ENCODE measurements at places on chromosomes 7 and 10.

DNA sequence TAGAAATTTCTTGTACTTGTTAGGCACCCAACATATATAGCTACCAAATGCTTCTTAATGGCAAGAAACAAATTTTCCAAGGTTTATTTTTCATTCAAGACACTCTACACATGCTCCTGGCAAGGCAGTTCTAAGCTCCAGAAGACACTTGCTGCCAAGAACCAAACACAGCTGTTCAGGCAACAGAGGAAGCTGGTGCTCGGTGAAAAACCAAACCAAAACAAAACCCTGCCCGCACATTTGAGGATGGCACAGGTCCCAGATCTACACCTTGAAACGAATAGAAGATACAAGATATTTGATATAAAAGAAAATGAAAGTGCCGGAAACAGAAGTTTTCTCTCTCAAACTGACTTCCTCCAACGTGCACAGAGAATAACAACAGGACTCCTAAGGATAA lies 4.9 kb upstream of the DNTT start:
- DNase-seq = no peak

DNA sequence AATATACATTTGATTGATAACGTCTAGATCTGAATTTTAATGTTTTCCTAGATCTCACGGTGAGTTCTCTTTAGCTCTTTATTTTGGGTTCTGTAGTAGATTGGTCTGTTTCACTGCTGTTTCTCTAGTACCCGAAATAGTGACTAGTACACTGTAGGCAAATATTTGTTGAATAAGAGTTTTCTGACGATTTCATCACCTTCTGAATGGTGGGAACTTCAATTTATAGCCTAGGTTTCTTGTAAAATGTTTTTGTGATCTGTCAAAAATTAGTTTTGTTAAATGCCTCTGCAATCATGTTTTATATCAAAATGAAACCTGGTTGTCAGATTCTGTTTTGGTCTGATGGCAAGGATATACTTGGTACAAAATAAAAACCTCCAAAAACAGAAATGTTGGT lies 10.2 kb downstream of the PDCD4 start:
- DNase-seq = no peak

DNA sequence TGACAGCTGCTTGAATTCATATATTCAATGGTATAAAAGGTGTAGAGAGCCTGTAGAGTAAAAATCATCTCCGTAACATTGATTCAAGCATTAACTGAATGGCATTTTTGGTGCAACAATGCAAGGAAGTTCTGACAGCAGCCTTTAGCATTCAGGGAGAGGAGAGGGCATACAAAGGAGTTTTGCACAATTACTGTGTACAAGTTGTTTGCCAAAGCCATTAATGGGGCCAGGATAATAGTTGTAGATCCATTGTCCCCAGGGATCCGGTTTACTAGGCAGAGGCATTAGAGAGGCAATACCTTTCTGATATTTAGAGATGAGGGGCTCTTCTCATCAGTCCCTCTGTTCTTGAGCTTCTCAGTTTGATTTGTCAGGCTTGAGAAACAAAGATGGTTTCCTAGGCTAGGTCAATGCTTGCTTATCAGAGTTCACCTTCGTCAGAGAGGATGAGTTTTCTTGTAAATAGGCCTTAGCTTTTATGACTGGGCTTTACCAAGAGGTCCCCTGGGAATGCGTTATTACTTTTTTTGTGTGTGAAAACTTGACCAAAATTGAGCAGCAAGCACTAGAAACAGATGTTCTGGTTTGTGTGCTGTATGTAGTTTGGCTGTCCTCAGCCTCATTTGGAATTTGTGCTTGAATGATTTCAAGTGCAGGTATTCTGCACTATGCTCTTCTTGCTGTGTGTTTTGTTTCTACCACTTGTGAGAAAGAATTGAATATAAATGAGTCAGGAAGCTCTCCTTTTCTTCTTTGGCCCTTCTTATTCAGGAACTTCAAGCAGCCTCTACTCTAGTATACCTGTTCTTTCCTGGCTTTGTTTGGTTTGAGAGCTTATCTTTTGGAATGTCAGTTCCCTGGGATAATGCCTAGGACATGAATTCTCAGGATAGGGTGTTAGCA lies 32.0 kb downstream of the SND1 start:
- DNase-seq = no peak

DNA sequence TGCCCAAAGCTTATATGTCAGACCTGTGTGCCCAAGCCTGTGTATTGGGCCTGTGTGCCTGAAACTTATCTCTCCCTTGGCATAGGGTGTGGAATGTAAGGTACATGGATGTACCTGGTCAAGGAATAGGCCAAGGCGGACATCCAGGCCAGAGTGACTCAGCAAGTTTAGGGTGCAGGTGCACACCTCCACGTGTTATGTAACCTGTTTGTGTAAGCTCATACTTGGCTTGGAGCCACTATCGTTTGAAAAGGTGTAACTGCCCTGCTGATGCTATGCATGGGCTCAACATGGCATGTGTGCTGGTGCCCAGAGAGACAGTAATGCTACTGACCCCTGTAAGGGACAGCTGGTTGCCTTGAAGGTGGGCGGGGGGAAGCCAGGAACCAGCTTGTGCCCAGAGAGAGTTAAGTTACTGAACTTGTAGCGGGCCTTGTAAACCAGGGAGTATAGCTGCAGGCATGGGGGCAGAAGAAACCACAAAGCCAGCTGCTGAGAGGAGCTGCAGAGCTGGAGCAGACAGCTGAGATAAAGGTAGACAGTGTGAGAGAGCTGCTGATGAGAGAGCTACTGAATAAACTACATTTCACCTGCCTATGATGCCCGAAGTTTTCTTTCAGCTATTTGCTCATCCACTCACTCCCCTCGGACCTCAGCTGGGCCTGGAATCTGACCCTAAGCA lies 656.4 kb upstream of the ZWINT start:
- no peak for DNase-seq

DNA sequence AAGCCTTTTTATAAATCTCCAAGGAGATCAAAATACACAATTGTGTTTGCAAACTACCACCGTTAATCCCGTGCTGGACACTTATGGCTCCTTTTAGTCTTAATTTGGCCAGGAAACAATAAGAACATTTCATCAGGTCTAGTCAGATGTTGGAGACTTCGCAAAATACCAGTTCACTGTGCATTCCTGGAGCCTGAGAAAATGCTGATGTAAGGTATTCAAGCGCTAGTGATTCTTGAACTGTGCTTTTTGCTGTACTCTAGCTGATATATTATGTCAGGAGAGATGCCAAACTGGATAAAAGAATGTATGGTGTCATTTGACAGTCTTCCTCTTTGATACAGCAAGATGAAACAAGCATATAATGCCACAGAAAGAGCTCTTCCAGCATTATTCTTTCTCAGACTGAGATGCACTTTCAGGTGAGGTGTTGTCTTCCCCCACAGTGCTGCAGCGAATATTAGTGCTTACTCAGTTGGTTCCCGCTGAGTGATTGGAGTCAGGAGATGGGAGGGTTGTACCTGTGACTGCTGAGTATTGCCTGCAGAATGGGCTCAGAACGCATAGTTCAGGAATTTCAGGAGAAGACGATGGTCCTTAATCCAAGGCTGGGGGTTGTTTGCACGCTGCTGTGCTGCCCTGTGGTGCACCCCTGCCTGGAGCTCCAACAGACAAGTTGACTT lies 59.2 kb downstream of the OGDH start:
- DNase-seq = no peak

DNA sequence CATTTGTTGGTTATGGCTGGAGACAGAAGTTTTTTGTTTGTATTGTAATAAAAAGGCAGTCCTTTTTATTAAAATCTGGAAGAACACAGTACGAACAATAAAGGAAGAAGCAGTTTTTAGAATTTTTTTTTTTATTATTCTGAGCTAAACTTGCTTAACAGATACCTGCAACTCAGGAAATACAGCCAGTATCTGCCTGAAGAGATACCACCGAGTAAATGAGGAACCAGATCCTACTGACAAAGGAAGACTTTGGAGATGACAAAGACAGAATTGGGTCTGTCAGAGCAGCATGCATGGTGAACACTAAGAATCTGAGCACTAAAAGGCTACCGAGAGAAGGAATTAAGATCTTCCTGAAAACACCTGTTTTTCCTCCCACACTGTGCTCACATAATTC lies 1335.9 kb upstream of the SORCS1 start:
- no peak for DNase-seq

- no peak for DNase-seq
Observed at GRCh38 chr7:102156867-102157266, 129.8 kb upstream of the SH2B2 start.

All from NCI-H2107 (cell line).